Activated CD8-positive, alpha-beta memory T cell treated with anti-CD3 and anti-CD28 coated beads for 24 hours (primary cell): ENCODE measurements at places on chromosomes 13 and 19.

DNA sequence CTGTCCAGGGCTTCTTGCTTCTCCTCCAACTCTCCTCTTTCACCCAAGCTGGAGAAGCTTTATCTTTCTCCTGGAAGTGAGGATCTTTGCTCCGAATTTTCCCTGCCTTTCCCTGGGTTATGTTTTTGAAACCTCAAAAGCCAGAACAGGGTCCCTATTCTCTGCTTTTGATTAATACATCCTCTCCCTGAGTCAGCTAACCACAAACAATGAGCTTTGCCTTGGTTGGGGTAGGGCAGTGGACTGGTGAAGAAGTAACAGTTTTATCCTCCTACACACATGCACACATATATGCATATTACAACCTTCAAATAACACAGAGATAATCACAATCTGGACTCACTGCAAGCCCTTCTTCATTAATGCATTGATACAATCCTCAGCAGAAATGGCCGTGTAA is 44.6 kb downstream of the DLEU7 start:
- no peak for DNase-seq

DNA sequence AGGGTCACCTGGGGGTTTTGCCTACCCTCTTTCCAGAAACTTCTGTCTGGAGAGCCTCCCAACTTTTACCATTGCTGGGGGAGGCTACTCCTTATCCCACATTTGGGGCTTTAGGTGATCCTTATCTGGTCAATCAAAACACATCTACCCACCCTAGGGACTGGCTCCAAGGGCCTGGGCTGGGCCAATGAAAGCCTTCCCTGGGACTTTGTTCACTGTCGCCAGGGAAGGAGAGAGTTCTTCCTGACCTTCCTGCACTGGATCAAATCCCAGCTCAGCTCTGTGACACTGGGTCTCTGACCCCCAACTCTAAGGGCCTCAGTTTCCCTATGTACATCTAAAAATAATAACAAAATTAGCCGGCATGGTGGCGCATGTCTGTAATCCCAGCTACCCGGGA is 11.1 kb downstream of the DOCK6 start:
- no peak for DNase-seq

DNA sequence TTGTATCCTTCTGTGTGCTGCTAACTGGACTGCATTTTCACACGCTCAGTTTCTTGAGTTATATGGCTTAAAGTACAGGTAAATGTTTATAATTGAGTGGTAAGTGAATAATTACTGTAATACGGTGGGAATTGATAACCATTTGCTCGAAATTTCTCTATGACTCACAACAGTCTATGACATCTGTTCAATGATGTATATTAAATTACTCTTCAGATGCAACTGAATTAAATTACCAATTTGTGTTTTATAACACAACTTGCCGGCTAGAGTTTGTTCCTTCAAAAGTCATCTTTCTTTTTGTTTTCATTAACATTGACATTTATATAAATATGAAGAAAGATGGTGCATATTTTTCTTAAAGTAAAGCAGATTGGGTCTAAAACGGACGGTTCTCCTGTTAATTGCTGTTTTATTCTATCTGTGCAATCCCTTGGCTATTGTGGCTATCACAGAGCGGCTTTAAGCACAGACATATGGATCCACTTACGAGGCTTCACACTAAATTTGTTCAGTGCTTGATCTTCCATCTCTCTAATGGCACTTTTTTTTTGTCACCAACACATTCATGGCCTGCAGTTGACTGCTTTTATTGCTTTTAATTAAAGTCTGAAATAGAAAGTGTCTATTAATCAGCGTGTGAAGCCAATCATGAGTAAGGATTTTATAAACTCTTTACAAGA is 1291.6 kb upstream of the SLC10A2 start:
- no peak for DNase-seq

DNA sequence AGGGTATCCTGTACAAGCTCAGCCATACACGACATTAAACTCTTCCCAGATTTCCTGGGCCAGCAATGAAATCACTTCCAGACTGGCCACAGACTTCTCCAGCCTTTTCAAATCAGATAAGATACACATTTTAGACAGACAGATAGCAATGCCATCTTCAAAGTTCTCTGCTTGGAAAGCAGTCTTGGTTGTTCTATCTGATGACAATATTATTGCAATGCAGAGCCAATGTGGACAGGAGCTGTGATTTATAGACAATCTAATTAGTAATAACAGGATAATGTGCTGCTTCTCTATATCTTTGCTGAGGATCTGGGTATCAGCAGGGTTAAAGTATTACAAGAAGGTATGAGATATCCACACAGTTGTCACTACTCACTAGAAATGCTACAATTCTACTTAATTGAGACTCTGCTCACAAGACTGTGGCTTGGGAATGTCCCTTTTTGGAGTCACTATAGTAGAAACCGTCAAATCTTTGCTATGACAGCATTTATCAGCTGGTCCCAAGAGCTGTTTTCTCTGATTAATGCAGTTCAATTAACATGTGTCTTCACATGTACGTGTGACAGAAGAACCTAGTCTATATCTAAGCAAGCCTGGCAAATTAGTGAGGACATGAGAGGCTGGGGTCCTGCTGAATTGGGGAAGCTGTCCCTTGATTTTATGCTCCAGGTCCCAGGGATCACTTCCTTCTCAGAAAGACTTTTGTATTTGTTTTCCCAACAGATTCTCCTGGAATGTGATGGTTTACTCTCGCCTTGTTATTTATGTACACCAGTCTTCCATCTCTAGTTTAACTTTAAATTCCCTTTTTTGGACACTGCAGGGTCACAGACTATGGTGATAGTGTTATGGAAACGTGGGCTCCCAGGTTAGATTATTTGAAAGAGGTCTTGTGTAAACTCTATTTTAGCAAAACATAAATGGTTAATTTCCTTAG is 68.8 kb downstream of the COL4A1 start:
- no peak for DNase-seq

DNA sequence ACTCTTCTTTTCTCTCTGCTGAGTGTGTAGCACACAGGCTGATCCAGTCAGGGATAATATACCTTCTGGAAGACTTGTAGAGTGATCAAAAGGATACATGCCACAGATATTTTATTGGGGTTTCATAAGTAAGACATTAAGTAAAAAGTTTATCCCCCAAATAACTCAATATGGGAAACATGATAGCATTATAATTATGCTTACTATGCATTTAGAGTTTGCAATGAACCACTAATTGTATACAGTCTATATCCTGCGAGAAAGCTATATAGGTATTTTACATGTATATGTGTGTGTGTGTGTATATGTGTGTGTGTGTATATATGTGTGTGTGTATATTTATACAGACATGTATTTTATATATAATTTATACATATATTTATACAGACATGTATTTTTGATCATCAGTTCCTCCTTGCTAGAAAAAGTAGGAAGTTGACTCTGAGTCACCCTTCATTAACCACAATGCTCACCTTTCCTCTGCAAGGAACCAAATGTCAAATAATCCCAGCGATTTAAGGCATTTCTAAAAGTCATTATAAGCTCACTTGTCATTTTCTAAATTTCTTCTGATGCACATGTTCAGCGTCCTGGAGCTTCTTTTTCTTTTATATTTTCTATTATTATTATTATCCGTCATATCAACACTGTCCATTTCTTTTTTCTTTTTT is 312.5 kb upstream of the OBI1 start:
- no peak for DNase-seq

DNA sequence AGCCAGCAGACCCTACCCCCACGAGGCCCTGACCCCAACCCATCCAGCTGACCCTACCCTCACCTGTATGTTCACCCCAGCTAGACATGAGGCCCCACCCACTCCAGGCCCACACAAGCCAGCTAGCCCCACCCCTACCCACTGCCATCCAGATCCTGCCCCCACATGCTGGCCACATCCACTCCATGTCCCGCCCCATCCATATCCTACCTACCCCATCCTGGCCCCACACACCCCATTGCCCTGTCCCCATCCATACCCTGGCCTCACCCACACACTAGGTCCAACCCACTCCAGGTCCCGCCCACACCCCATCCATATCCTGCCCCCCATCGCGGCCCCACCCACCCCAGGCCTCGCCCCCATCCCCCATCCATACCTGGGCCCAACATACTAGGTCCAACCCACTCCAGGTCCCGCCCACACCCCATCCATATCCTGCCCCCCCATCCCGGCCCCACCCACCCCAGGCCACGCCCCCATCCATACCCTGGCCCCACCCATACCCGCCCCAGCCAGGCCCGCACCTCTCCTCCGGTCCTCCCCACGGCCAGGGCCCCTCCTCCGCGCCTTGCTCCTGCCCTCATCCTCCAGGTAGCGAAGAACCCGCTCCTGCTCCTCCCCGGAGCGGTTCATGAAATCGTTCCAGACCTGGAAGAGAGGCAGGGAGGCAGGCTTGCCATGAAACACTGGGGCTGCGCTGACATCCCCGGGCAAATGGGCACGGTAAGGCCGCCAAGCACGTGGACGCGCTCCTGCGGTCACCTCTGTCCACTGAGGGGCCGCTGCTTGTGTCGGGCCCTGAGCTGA is 7.2 kb downstream of the RNU6-9 start:
- DNase-seq = no peak

DNA sequence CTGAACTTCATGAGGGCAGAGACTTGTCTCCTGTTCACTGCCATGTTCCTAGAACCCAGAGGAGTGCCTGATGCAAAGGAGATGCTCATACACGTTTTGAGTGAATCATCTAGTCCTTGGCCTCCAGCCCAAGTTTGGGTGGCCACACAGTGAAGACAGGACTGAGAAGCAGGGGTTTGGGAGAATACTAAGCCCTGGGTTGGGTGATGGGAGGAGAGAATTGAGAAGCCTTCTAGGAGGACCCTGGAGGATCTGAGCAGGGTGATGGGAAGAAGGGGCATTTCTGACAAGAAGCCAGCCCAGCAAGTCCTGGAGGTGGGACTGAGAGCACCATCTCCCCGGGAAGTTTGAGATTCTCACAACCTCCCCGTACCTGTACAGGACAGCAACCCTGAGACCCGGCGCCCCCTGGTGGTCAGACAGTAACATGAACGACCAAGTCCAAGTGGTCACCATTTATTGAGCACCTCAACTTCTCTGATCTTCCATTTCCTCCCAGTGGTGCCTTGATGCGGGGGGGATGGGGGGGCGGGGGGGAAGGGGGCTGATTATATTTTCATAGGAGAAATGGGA is 11.0 kb downstream of the CTU1 start:
- peak; percentile 88 for DNase-seq

GRCh38 chr19:43499042-43499441 is 5.5 kb downstream of the PHLDB3 start:
- no peak for DNase-seq

- no peak for DNase-seq
Observed at GRCh38 chr13:90091611-90092010, 1255.9 kb upstream of the MIR17HG start.

GRCh38 chr19:29655648-29656335 is 9.5 kb upstream of the PLEKHF1 start:
- DNase-seq = no peak

DNA sequence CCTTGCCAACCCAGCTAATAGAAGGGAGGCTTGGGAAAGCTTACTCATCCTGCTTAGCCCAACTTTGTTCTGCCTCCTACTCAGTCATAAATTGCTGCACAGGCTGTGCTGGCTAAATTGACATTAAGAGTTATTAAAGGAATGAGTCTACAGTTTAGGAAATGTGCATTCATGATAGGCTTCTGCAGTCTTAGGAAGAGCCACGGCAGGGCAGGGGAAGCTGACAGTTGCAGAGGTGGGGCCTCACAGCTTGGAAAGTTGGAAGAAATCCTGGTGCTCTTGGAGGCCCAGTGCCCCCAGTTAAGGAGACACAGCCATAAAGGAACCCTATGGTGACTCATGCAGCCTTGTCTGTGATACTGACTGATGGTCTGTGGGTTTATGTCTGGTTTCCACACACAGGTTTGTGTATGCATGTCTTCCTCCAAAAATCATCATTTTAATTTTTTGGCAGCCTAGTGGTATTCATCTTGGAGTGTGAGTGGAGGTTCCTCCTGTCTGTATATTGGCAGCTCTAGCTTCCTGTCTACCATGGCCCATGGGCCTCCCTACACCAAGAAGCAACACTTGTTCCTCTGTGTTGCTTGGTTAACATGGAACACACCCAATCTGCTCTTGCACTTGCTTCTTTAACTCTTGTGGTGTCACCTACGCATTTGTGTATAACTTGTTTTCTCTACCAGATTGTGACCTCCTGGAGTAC is 135.0 kb upstream of the KL start:
- DNase-seq = no peak

DNA sequence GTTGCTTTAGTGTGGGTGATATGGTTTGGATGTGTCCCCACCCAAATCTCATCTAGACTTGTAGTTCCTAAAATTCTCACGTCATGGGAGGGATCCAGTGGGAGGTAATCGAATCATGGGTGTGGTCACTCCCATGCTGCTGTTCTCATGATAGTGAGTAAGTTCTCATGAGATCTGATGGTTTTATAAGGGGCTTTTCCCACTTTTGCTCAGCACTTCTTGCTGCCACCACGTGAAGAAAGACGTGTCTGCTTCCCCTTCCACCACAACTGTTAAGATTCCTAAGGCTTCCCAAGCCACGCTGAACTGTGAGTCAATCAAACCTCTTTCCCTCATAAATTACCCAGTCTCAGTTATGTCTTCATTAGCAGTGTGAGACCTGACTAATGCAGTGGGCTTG is 26.0 kb downstream of the OR10H4 start:
- DNase-seq = no peak
